ENCODE measurements at places on chromosomes 1 and 21.

DNA sequence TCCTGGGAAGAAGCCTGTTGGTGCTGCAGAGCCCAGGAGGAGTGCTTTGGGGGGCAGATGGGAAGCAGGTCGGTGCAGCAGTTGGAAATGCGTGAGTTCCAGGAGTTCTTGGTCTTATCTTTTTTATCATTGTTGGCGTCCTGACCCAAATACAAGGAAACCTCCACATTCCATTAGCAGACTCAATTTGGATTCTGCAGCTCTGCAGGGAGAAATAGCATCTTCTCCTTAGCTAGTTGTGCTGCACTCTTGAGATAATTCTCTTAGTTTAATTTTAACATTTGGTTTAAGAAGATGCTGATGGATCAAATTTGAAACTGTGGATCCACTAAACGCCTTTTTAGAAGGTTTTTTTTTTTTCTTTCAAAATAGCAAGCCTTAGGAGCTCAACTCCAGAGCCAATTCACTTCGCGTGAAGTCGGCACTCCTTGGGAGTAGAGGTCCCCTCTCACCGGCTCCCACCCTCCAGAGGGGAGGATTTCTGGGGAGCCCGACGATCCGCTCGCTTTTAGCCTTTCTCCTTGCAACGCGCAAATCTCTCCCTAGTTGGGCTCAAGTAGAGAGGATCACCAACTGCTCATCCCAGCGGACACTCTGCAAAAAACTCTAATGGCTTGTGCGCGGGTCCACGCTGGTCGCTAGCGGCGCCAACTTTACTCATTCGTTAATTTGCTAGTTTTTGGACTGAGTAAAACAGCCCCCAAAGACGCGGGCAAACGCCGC lies 1.3 kb downstream of the PLD5 start:
- no peak for DNase-seq

DNA sequence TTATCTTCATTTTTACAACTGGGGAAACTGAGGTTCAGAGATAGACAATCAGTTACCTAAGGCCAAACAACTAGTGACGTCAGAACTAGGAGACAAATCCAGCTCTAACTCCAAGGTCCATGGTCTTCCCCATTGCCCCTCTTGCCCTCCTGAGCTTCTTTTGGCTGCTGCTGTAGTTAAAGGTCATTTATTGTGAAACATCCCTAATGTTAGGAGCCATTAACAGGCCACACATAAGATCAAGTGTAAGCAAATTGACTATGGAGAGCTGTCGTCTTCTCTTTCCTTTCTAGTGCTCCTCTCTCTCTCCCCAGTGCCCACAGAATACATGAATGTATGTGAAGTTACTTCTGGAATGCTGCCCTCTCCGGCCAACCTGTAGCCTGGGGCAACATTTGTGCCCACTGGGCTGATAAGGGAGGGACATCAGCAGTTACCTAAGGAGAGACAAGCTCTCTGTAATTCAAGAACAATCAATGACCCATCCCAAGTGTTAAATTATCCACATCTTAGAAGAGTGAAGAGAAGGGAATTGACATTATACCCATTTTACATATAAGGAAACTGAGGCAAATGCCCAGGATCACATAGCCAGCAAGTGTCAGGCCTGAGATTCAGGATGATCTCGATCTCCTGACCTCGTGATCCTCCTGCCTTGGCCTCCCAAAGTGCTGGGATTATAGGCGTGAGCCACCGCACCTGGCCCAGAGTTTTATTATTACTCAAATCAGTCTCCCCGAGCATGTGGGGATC lies 40.1 kb downstream of the PTAFR start:
- DNase-seq = no peak

DNA sequence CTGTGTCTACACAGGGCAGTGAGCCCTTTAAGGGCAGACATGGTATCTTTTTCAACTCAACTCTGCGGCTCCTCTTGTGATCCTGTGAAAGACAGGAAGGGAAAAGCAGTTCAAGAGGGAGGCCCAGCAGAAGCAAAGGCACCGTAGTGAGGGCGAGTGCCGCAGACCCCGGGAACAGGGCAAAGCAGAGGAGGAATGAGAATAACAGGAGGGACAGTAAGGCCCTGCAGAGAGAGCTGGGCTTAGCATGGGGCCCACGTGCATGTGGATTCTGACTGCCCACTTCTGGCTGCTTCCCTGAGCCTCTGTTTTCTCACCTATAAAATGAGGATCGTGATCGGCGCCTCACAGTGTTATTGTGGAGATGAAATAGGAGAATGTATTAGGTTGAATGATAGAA lies 409.3 kb downstream of the PTPRU start:
- DNase-seq = no peak

GRCh38 chr1:157880621-157881020 lies 39.0 kb upstream of the CD5L start:
- DNase-seq = no peak

DNA sequence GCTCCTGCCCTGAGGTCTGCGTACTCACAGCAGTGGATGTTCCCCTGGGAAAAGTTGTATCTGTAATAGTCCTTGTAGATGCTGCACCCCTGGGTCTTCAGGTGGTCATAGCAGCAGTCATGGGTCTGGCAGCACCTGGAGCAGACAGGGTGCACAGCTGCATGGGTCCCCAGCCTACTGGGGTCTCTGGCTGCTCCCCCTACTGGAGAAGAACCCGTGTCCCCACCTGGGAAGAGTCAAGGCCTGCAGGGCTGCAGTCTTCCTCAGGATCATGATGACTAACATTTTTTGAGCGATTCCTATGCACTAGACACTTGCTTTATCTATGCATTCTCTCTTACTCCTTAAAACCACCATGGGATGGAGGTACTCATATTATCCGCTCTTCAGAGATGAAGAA lies 3.9 kb downstream of the PLA2G2D start:
- DNase-seq = no peak

DNA sequence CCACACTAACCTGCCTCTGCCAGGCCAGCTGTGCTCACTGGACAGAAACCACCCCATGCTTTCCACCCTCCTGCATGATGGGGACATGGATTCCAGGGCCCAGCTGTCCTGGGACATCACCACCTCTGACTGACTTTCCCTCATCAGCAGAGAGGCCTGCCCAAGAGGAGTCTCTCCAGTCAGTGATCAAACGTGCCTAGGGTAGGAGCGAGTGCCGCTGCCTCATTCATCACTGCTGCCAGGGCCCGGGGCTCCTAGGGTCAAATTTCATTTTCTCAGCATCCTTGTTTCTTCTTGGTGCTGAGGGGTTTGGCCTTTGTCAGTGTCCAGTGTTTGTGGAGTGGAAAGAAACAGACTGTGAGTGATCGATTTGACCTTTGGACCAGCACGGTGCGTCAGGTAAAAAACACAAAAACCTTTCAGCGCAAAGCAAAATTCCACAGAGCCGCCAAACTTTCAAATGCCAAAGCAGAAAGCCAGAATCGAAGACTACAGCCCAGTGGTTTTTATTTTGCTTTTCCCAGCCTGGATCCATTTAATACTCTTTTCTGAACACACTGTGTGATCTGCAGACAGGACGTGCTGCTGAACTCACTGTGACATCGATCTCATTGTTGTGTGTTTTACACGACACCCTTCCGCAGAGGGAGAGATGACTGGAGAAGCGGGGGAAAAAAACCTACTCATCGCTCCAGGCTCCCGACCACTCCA lies 43.2 kb downstream of the CAPN8 start:
- DNase-seq = no peak

- no peak for DNase-seq
Observed at GRCh38 chr1:206761159-206761768, 9.3 kb upstream of the IL19 start.

GRCh38 chr1:19605967-19606366 lies 38.1 kb upstream of the NBL1 start:
- no peak for DNase-seq

DNA sequence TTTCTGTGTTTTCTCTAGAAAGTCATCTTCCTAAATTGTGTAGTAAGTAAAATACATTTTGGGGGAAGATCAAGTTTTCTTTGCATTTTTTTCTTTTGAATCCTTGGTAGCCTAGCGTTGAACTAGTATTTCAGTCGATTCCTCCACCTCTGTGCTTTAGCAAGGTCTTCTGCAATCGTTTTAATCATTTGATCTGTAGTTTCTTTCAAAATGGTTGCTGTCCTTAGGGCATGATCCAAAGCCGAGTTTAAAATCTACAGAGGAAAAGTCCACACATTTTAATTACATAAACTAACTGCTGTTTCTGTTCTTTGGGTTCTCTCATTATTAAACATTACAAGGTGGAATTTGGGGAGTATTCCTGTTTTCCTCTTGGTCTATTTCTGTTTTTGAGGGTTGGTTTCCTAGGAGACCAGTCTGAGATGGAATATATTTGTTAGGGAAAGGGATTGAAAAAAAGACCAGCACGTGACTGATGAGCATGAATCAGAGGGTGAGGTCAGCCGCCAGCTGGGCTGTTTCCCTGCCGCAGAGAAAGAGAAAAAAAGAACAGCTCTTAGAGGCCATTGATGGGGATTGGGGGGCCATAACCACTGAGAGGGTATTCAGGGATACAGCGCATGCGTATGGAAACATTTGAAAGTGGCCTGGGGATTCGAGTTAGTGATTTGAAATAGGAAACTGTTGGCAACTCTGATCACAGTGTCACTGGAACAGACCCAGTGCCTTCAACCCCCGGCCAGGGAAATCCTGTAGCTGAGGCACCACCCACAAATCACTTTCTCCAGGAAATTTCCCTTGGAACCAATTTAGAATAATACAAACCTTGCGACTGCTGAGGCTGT lies 40.6 kb downstream of the AKNAD1 start:
- no peak for DNase-seq

DNA sequence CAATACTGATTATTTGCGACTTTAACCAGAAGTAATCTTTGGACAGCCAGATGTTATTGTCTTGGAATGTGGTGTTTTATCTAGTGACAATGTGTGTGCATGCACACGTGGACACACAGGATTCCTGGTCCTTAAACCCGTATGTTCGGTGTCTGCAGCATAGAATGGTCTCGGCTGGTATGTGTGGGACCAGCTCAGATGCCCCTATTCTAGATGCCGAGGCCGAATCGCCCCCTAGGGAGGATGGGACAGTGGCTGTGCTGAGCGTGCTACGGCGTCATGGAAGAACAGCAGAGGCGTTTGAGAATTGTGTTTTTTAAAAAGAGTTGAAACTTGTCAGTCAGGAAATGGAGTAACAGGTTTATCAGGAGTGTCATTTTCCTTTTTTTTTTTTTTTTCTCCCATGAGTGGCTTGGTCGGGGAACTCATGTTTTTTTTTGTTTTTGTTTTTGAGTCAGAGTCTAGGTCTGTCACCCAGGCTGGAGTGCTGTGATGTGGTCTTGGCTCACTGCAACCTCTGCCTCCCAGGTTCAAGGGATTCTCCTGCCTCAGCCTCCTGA lies 30.1 kb downstream of the SKI start:
- DNase-seq = no peak

DNA sequence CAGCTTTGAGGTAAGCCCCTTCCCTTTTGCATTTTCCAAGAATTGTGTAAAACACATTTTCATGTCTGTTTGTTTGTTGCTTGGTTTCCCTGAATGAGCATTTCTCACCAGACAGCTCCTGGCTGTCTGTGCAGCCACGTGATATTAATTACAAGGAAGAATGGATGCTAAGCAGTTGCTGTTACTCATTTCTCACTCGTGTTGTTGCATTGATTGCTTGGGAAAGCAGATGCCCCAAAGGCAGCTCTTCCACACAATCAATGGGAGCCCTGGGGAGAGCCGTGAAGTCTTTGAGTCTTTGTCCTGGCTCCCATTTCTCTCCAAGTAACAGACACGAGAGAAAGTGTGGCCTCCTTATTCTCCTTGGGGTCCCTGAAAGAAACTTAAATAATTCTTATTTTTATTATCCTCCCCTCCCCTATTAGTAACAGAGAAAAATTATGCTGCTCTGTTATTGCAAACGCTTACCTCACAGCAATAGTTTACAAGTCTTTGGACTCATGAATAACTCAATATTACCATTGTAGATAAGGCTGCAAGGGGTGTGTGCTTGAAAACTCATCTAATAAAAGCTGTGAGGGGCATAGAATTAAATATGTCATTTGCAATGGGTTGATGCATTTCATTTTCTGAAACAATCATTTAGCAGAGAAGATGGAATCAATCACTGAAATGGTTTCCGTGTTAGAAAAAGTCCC lies 127.7 kb upstream of the CAMK1G start:
- no peak for DNase-seq

GRCh38 chr1:1921901-1922701 lies 3.0 kb upstream of the TMEM52 start:
- DNase-seq = no peak

Measured in stimulated activated naive CD4-positive, alpha-beta T cell treated with Interleukin-2 at 50 U/mL for 16 hours (primary cell).